ENCODE measurements at places on chromosomes 12 and 14. TPM values are rescaled to one million over a fixed set of nuclear protein-coding genes. Genes with fewer than 3 reads are reported as not detected.

DNA sequence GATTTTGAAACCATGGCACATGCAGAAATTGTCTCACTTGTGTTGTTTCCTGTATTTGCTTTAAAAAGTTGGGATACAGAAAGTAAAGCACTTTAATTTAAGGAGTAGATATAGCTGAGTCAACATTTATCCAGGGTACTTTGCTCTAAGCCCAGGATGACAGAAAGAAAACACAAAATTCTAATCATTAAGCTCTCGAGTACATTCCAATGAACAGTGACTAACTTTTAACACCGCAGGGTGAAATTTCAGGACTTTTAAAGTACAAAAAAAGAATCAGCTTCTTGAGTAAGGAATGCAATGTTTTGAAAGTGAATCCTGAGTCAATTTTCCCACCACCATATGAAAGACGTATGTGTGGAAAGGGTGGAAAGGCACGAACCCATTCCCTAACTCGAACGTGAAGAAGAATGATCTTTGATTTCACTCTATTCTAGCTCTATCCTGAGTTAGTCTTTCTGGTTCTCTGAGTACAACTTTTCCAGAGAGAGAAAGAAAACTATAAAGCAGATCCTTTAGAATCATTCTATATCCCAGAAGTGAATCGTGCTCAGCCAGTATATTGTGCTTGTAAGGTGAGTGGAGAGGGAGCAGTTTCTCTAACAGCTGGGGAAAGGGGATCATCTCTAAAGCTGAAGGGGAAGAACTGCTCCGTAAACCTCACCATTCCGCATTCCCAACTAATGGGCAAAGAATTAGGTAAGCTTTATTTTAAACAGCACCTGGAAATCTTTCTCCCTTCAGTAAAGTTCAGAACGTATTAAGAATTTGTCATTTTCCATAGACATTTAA, 779.0 kb upstream of the FLRT2 start:
- no peak overlapping the region for H3K4me3 ChIP-seq
- H3K4me1 ChIP-seq = no peaks in the 10 kb centered on the region
- H3K36me3 ChIP-seq = no peaks in the 10 kb centered on the region
- no peak overlapping the region for H3K27ac ChIP-seq
- H3K27me3 ChIP-seq = no peaks in the 10 kb centered on the region

DNA sequence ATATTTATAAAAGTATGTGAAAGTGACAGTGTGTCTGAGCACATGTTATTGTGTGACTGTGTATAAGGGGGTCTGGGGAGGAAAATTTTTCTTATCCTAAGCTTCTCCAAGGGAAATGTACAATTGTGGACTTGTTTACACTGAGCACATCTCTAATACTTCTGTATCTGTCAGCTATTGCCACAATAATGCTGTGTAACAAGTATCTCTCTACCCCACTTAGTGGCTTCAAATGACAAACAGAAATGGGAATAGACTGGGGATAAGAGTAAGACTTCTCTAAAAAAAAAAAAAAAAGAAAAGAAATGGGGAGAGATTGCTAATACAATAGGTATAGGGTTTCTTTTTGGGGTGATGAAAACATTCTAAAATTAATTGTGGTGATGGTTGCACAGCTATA, 44.3 kb upstream of the CCDC63 start:
- no peak overlapping the region for H3K4me3 ChIP-seq
- H3K27ac ChIP-seq = no peak overlapping the region
- H3K36me3 ChIP-seq = no peaks in the 10 kb centered on the region
- DNase-seq = no peak
- no peaks in the 10 kb centered on the region for H3K4me1 ChIP-seq
- H3K27me3 ChIP-seq = no peaks in the 10 kb centered on the region

DNA sequence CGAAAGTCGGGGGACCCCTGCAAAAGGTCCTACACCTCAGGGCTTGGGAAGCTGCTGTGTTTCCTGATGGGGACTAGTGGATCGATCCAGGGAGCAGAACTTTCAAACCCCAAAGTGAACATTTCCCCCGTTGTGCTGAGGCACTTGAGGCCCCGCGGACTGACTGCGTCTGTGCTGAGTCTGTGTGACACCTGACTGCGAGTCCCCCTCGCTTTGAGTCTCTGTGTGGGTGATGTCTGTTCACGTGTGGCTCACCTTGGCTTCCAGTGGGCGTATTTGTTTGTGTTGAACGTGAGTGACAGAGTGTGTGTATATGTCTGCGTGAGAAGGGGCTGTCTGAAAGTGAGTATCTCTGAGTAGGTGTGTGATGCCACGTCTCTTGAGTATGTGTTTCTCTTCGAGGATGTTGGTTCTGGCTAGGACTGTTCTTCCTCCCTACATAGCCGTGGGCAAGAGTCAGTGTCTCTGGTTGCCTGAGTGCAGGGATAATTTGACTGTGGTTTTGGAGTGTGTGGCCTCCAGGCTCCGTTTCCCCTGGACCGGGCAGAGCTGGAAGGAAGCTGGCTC, 1.3 kb downstream of the TEAD4 start:
- H3K4me3 ChIP-seq = peak overlapping the region; percentile 75
- peaks cover 5% of the 10 kb centered on the region for H3K4me1 ChIP-seq

The KRT77 gene
- total RNA-seq = not detected

The CACNA1C gene
- total RNA-seq = 102 TPM

The SPIC gene
- total RNA-seq = not detected
